ENCODE measurements at places on chromosomes 5 and 9. TPM values are rescaled to one million over a fixed set of nuclear protein-coding genes. Genes with fewer than 3 reads are reported as not detected.

DNA sequence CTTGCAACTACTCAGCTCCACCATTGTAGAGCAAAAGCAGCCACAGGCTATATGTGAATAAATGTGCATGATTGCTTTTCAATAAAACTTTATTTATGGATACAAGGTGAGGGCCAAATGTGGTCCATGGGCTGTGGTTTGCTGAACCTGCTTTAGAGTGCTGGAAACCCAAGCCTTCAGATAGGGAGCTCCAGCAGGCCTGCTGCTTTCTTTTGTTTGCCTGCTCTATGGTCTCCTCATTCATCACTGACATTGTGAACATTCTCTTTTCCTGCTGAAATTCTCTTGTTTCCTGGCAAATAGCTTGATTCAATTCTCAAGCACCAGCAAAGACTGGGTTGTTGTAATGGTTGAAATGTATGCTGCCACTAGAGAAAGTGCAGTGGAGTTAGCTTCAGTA, 26.0 kb downstream of the EGFLAM start:
- H3K4me1 ChIP-seq, result peaks cover 17% of the 10 kb centered on the region
- no peaks in the 10 kb centered on the region for H3K27me3 ChIP-seq
- peaks cover 60% of the 10 kb centered on the region for H3K36me3 ChIP-seq
- no peak for DNase-seq

- no peaks in the 10 kb centered on the region for H3K27me3 ChIP-seq
- H3K36me3 ChIP-seq, result no peaks in the 10 kb centered on the region
- DNase-seq, result no peak
- no peaks in the 10 kb centered on the region for H3K4me1 ChIP-seq
- H3K27ac ChIP-seq, result no peak overlapping the region
- no peak overlapping the region for H3K4me3 ChIP-seq
These were observed 124.6 kb upstream of the TBCA start for GRCh38 chr5:77900691-77901090.

DNA sequence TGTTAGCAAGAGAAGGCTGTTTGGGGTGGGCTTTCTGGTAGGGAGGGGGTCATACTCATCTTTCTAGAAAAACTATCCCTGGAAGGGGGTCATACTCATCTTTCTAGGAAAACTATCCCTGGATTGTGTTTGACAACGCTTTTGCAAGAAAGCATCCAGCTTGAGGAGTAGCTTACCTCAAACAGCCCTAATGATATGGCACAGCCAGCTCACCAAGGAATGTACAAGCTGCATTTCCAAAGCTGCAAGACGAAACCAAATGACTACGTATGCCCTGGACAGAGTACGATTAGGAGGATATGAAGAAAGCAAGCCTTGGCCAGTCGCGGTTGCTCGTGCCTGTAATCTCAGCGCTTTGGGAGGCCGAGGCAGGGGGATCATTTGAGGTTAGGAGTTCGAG, 63.4 kb downstream of the KLF4 start:
- no peaks in the 10 kb centered on the region for H3K4me1 ChIP-seq
- no peak for DNase-seq
- no peak overlapping the region for H3K27ac ChIP-seq

- H3K27me3 ChIP-seq, result peaks cover 100% of the 10 kb centered on the region
- no peak for DNase-seq
- no peak overlapping the region for H3K27ac ChIP-seq
- peaks cover 7% of the 10 kb centered on the region for H3K4me1 ChIP-seq
These were observed 80.1 kb downstream of the F2RL2 start for GRCh38 chr5:76542887-76543690.

DNA sequence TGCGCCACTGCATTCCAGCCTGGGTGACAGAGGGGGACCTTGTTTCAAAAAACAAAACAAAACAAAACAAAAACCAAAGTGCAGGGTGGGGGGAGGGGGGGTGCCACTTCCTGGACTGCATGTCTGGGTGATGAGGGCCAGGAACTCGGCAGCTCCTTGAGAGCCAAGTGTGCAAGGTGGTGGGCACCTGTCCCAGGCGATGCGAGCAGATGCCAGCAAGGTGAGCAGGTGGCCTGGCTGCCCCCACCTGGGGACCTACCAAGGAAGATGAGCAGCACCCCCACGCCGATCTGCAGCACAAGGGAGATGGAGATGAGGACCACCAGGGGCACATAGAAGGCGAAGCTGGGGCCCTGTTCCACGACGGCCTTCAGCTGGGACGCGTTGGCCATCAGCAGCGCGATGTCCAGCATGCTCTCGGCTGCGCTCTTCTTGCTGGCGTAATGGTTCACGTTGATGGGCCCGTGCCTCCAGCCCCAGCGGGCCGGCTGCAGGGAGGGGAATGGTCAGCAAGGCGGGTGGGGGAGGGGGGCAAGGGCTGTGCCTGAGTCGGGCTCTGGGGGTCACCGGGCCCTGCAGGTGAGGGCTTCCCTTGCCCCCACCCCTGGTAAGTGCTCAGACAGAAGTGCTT, 7.8 kb downstream of the NINJ1 start:
- no peak overlapping the region for H3K4me3 ChIP-seq
- no peaks in the 10 kb centered on the region for H3K4me1 ChIP-seq
- DNase-seq, result peak; percentile 42
- no peaks in the 10 kb centered on the region for H3K27me3 ChIP-seq
- no peak overlapping the region for H3K27ac ChIP-seq

DNA sequence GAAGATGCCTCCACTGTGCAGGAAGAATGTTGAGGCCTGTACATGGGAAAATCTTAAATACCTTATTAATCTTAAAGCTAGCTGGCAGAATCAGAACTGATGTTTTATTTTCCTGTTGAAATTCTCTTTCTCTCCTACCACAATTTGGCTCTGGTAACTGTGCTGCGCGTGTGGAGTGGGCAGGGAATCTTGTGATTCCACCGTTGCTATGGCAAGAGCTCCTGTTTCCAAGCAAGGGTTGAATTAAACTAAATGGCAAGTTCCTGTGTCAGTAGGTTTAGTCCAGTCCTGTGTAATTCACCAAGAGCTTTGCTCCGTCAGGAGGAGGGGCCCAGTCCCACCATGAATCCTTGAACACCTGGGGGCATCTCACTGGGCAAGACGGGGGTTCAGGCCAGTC, 36.4 kb downstream of the NXNL2 start:
- H3K27me3 ChIP-seq, result peaks cover 6% of the 10 kb centered on the region
- no peak overlapping the region for H3K4me3 ChIP-seq
- no peaks in the 10 kb centered on the region for H3K36me3 ChIP-seq
- DNase-seq, result no peak
- no peaks in the 10 kb centered on the region for H3K4me1 ChIP-seq
- no peak overlapping the region for H3K27ac ChIP-seq

GRCh38 chr5:96927008-96927407, 8.9 kb upstream of the LNPEP start:
- no peaks in the 10 kb centered on the region for H3K36me3 ChIP-seq
- peaks cover 6% of the 10 kb centered on the region for H3K4me1 ChIP-seq
- DNase-seq, result no peak
- H3K4me3 ChIP-seq, result no peak overlapping the region

- H3K27me3 ChIP-seq, result no peaks in the 10 kb centered on the region
- no peak overlapping the region for H3K4me3 ChIP-seq
- DNase-seq, result no peak
- no peaks in the 10 kb centered on the region for H3K4me1 ChIP-seq
- no peak overlapping the region for H3K27ac ChIP-seq
These were observed 93.2 kb upstream of the OSMR start for GRCh38 chr5:38752622-38753021.

DNA sequence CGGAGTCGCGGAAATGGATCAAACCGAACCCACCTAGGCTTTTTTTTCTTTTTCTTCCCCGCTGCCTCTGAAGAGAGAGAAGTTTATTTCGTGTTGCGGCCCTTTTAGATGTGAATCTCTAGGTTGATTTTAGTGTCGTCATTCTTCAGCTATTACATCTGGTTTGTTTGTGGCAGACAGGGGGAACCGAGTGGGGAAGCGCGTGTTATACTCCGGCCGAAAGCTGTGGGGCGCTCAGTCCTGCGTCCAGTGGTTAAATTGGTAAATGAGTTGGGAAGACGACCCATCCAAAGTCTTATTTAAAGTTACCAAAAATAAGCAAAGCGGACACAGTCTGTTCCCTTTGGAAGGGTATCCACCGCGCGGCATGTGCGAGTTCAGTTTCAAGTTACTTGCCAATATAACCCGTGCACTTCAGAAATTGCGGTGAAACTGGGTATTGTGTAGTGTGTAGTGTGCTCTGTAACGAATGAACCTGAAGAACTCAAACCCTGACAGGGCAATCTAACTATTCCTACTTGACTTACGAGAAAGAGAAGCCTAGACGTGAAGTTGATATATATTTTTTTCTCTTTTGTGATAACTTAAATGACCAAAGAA, 1.3 kb downstream of the MAN2A1 start:
- DNase-seq, result peak; percentile 72
- peak overlapping the region; percentile 92 for H3K4me3 ChIP-seq
- H3K27me3 ChIP-seq, result no peaks in the 10 kb centered on the region
- H3K4me1 ChIP-seq, result no peaks in the 10 kb centered on the region
- H3K36me3 ChIP-seq, result no peaks in the 10 kb centered on the region

Gene ACTBL2
- not detected for total RNA-seq

Gene NTRK2
- total RNA-seq, result 0.16 TPM

Gene GAS1
- 4.8 TPM for total RNA-seq

Gene MSX2
- 16.6 TPM for total RNA-seq

Gene GRAMD2B
- 14.0 TPM for total RNA-seq

Gene TAS2R1
- total RNA-seq, result not detected

Gene PRDM9
- 0.15 TPM for total RNA-seq

Gene B4GALT1
- 83.5 TPM for total RNA-seq
